ENCODE measurements at places on chromosomes 4 and X. TPM values are rescaled to one million over a fixed set of nuclear protein-coding genes. Genes with fewer than 3 reads are reported as not detected.

GRCh38 chrX:23364416-23364815, 29.8 kb downstream of the PTCHD1 start:
- no peak for DNase-seq

- no peak for DNase-seq
These were observed 290.3 kb downstream of the LDB2 start for GRCh38 chr4:16608123-16608522.

- DNase-seq, result no peak
These were observed 24.0 kb downstream of the INTS6L start for GRCh38 chrX:135544338-135544948.

- no peak for DNase-seq
These were observed 65.5 kb upstream of the FHDC1 start for GRCh38 chr4:152870606-152871005.

GRCh38 chr4:48162162-48162561, 28.1 kb upstream of the TXK start:
- no peak for DNase-seq

Gene WNK3
- total RNA-seq, result 0.34 TPM

DNA sequence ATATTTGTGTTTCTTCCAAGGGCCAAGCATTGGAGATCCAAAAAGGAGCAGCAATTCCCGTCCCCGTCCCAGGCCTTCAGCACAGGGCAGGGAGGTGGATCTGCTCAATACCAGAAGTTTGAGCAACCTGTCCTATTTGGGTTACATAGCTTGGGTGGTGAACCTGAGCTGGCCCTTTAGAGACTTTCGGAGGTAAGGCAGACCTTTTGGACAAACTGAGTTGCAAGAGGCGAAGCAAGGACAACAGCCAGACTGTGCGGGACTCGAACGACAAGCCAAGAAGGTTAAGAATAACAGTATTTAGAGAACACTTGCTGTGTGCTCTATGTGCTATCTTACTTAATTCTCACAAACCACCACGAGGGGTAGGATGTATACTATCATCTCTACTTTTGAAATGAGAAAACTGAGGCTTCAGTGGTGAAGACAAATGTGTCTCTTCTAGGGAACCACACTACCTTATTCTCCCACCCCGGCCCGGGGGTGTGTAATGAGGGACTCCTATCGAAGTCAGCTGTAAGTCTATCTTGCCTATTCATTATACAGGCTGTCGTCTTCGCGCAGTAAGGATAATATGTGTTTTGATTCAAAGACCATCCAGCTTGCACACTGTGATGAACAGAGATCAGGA, 1.3 kb downstream of the NOP14 start:
- no peak for DNase-seq

Gene PAGE2
- total RNA-seq, result not detected

Gene ARMCX2
- total RNA-seq, result 4.4 TPM

- peak; percentile 80 for DNase-seq
These were observed 5.6 kb downstream of the PNCK start for GRCh38 chrX:153667956-153668396.

DNA sequence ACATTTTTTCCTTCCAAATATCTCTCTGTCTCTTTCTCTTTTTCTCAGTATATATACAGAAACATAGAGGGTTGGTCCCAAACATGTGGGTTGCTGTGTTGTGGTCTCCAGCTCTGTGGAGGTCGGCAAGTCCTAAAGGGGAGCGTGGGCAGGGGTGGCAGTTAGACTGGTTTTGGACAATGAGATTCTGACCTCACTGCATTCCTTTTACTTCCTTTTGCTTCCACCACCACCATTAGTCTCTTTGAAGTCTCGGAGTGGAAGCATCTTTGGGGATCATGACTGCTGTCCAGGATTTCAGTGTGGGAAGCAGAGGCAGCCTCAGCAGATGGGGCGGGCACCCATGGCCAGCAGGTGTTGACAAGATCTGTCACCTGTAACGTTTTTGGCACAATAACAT, 1091.8 kb downstream of the RAPGEF2 start:
- DNase-seq, result no peak

Gene RHOXF1
- total RNA-seq, result not detected

Gene CENPI
- total RNA-seq, result 0.34 TPM
